ENCODE measurements at places on chromosomes 3 and 15. TPM values are rescaled to one million over a fixed set of nuclear protein-coding genes. Genes with fewer than 3 reads are reported as not detected.

The PATL2 gene
- not detected for total RNA-seq

The THRB gene
- 0.50 TPM for total RNA-seq

The CELSR3 gene
- 17.3 TPM for total RNA-seq

DNA sequence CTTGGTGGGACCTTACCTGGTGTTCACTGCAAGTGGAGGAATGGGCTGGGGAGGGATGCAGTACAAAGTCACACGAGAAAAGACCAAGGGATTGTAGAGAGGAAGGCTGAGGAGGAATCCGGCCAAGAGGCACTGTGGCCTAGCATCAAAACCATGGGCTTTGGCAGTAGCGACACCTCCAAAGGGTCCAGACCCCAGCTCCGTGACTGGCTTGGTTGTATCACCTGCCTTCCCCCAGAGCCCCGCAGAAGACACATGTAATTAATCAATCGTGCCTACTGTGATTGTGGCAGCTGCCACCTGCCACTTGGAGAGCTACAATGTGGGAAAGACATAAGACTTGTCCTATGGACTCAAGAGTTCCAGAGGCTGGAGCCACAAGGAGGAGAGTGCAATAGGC, 54.7 kb downstream of the ST8SIA2 start:
- no peaks in the 10 kb centered on the region for H3K27me3 ChIP-seq
- H3K27ac ChIP-seq = no peak overlapping the region
- no peak for DNase-seq
- H3K4me1 ChIP-seq = no peaks in the 10 kb centered on the region
- no peak overlapping the region for H3K4me3 ChIP-seq

- H3K27ac ChIP-seq = no peak overlapping the region
- DNase-seq = peak; percentile 54
- no peaks in the 10 kb centered on the region for H3K27me3 ChIP-seq
- no peak overlapping the region for H3K4me3 ChIP-seq
- peaks cover 5% of the 10 kb centered on the region for H3K4me1 ChIP-seq
Measured at GRCh38 chr3:41026394-41027177, 172.7 kb upstream of the CTNNB1 start.

DNA sequence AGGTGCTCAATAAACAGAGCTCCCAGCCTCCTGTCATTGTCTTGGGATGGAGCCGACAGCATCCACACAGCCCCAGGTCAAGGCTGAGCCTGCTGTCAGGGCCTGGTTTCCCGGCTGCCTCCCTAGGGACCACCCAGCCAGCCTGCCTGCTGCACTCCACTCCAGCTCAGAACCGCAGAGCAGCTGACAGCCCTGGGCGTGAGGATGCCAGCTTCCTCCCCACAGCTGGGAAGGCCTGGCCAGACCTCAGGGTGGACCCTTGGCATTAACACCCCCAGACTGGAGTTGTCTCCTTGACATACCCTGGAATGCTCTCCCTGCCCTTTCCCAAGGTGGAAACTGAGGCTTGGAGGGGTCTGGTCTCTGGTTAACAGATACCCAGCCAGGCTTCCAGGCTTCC, 112.0 kb downstream of the WNT7A start:
- H3K27me3 ChIP-seq = no peaks in the 10 kb centered on the region
- H3K4me1 ChIP-seq = peaks cover 7% of the 10 kb centered on the region
- H3K36me3 ChIP-seq = no peaks in the 10 kb centered on the region
- H3K4me3 ChIP-seq = no peak overlapping the region
